Stimulated activated CD4-positive, alpha-beta T cell treated with anti-CD3 and anti-CD28 coated beads, Interleukin-4, amount 100 ng/mL, for 24 hours (primary cell): ENCODE measurements at places on chromosomes 3 and 15.

- DNase-seq: no peak
Measured at GRCh38 chr3:178318941-178319816, 217.1 kb upstream of the KCNMB2 start.

DNA sequence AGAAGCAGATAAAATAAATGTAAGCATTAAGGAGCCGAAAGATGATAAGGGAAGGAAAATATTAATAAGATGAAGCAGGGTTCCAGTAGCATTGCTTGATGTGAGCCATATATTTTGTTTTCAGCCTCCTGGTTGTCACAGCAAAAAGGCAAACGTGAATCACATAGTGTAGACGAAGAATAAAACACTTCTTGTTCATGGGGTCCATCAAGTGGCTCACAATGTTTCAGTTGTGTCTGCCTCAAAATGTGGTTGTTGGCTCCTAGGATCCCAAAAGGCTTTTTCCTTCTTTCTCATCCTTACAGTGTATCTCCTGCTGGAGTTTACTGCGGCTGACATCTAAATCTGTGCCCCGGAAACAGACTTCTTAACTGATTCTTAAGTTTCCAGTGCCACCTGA is 195.1 kb downstream of the GHSR start:
- no peak for DNase-seq

DNA sequence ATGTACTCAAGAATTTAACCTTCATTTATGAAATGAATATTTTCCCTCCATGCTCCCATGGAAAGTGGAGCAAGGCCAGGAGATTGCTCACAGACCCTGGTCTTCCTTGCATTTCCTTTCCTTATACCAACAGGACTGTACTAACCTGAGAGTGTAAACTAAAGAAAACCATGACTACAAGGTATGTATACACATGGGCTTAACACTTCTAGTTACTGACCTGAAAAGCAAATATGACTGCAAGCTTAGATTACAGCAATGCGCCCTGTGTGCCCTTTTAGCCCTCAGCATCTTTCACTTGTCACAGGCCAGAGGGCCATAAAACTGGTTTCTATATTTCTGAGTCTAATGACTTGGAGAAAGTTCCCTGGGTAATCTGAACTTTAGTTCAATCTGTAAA is 52.1 kb downstream of the NEK10 start:
- DNase-seq: no peak

- DNase-seq: no peak
Measured at GRCh38 chr3:184742676-184743135, 30.8 kb upstream of the MAGEF1 start.
